ENCODE measurements at places on chromosomes 3 and 15. TPM values are rescaled to one million over a fixed set of nuclear protein-coding genes. Genes with fewer than 3 reads are reported as not detected.

DNA sequence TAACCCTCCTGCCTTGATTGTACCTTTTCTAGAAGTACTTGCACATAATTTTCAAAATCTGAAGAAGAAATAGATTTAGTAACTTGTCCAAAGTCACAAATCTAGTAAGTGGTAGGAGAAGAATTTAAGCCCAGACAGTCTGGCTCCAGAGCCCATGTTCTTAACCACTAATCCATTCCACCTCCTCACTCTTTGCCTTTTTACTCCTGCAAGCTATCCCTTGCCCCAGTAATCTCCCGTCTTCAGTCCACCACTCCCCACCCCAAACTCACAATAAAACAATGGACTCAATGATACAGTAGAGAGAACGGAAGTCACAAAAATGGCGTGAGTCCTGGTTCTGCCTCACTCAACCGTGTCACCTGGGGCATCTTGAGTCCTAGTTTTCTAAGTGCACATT lies 48.7 kb downstream of the SETMAR start:
- H3K4me3 ChIP-seq: no peak overlapping the region
- H3K27me3 ChIP-seq: no peaks in the 10 kb centered on the region
- no peak for DNase-seq
- no peaks in the 10 kb centered on the region for H3K36me3 ChIP-seq
- H3K27ac ChIP-seq: no peak overlapping the region

GRCh38 chr3:18007980-18008379 lies 265.5 kb upstream of the TBC1D5 start:
- no peak overlapping the region for H3K27ac ChIP-seq
- peaks cover 2% of the 10 kb centered on the region for H3K27me3 ChIP-seq
- H3K36me3 ChIP-seq: peaks cover 4% of the 10 kb centered on the region
- no peak overlapping the region for H3K4me3 ChIP-seq

DNA sequence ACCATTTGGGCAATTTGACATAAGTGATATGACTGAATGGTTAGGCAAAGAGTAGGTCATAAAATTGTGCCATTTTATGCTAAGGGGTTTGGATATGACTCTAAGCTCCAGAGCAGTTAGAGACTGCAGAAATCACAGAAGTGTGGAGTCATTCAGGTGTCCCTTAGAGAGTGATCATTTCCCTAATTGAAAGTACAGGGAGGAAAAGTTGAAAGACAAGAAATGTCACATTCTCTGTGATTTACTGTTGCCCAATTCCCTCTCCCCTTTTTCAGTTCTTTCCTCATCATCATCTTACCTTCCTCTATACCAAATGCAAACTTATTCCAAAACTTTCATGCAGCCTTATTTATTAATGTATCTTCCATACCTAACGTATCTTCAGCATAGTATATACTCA lies 2.7 kb upstream of the GOLGB1 start:
- H3K27me3 ChIP-seq: no peaks in the 10 kb centered on the region
- no peak overlapping the region for H3K27ac ChIP-seq
- peaks cover 6% of the 10 kb centered on the region for H3K4me1 ChIP-seq
- no peak for DNase-seq
- H3K4me3 ChIP-seq: no peak overlapping the region
- H3K36me3 ChIP-seq: no peaks in the 10 kb centered on the region

- no peak overlapping the region for H3K4me3 ChIP-seq
- no peaks in the 10 kb centered on the region for H3K36me3 ChIP-seq
- H3K4me1 ChIP-seq: peaks cover 2% of the 10 kb centered on the region
- H3K27me3 ChIP-seq: peaks cover 3% of the 10 kb centered on the region
Observed at GRCh38 chr15:52734329-52734728, 55.1 kb upstream of the ATOSA start.

MESP2 gene
- total RNA-seq: not detected

DNA sequence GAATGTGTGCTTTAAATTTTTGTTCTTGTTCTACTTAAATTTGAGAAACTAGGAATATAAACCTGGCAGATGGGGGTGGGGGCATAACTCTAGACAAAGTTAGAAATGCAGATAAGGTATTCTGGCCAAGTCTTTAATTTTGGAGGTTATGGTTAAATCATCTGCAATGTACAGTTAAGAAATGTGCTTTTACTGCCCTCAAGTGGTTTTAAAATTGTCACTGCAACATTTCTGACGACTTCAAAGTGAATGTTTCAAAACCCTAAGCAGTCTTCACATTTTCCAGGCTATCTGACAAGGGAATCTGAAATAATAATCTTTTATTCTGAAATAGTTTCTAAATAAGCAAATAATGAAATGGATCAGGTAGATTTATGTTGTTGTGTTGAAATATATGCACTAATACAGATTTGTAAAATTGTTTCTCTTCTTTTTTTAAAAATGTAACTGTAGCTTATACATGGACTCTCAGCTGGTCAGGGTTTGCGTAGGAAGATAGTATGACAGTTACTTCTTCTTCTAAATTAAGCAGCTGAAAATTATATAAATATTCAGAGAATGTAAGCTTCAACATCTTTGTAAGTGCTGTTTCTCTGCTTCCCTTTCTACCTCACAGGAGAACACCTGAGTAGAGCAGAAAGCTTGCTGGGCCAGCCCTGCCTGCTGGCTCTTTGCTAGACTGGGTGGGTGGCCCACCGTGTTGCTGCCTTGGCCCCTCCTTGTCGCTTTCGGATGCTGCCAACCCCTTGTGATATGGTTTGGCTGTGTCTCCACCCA lies 45.0 kb downstream of the SUCNR1 start:
- no peak overlapping the region for H3K27ac ChIP-seq
- no peaks in the 10 kb centered on the region for H3K36me3 ChIP-seq
- H3K4me3 ChIP-seq: no peak overlapping the region
- no peak for DNase-seq

- no peaks in the 10 kb centered on the region for H3K4me1 ChIP-seq
- no peak overlapping the region for H3K27ac ChIP-seq
- peaks cover 18% of the 10 kb centered on the region for H3K36me3 ChIP-seq
Observed at GRCh38 chr3:119161240-119161639, 12.2 kb upstream of the UPK1B start.

DNA sequence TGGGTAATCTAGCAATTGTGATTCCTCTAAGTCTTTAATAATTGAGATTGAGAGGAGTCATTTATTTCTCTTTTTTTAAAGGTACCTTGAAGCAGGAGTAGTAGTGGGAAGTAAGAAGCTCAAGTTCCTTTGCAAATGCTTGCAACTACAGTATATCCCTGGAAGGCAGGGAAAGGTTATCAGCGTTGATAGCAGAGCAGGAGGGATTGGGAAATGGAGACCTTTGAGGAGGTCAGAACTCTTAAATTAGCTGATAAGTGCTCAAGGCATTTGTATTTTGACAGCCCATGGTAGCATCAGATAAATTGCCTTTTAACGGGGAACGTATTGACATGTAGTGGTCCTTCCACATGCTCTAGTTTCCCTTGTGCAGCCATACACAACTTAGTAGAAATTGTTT lies 47.7 kb downstream of the MEF2A start:
- H3K36me3 ChIP-seq: no peaks in the 10 kb centered on the region
- H3K4me1 ChIP-seq: peaks cover 26% of the 10 kb centered on the region
- no peaks in the 10 kb centered on the region for H3K27me3 ChIP-seq
- no peak overlapping the region for H3K4me3 ChIP-seq

GRCh38 chr3:196559826-196560225 lies 8.5 kb downstream of the WDR53 start:
- H3K36me3 ChIP-seq: no peaks in the 10 kb centered on the region
- no peaks in the 10 kb centered on the region for H3K27me3 ChIP-seq
- no peak overlapping the region for H3K27ac ChIP-seq
- no peak overlapping the region for H3K4me3 ChIP-seq
- no peaks in the 10 kb centered on the region for H3K4me1 ChIP-seq

GRCh38 chr3:172319595-172319994 lies 128.7 kb downstream of the GHSR start:
- no peak overlapping the region for H3K27ac ChIP-seq
- no peak for DNase-seq
- peaks cover 11% of the 10 kb centered on the region for H3K27me3 ChIP-seq
- H3K36me3 ChIP-seq: no peaks in the 10 kb centered on the region
- peaks cover 20% of the 10 kb centered on the region for H3K4me1 ChIP-seq

STX19 gene
- not detected for total RNA-seq

DNA sequence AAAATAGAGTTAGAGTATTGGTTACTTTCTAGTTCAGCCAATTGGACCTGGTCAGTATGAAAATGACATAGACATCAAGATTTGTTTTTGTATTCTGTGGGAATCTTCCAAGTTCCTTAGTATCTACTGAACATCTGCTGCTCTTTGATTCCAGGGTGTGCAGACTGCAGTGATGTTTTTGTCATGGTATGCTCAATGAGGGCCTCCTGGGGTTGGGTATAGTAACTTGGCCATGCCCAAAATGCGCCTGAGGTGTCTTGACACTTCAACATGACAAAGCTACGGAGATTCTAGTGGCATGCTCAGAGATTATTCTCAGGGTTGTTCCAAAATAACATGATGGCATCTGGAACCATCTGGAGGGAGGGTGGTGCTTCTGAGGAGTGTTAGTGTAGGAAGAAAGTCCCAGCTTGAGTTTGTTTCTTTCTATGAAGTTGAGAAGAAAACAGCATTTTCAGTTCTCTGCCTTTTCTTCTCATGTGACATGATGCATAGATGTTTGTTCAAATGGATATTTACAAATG lies 313.5 kb upstream of the TBL1XR1 start:
- H3K27me3 ChIP-seq: no peaks in the 10 kb centered on the region
- H3K4me3 ChIP-seq: no peak overlapping the region
- DNase-seq: no peak
- no peak overlapping the region for H3K27ac ChIP-seq
- no peaks in the 10 kb centered on the region for H3K36me3 ChIP-seq

DNA sequence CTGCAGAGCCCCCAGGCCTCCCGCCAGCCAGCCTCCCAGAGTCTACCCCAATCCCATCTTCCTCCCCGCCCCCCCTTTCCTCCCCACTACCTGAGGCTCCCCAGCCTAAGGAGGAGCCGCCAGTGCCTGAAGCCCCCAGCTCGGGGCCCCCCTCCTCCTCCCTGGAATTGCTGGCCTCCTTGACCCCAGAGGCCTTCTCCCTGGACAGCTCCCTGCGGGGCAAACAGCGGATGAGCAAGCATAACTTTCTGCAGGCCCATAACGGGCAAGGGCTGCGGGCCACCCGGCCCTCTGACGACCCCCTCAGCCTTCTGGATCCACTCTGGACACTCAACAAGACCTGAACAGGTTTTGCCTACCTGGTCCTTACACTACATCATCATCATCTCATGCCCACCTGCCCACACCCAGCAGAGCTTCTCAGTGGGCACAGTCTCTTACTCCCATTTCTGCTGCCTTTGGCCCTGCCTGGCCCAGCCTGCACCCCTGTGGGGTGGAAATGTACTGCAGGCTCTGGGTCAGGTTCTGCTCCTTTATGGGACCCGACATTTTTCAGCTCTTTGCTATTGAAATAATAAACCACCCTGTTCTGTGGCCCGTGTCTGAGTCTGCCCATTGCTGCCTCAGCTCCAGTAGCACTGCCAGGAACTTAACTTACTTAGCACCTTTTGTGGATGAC lies 32.2 kb downstream of the PTPN23 start:
- H3K4me3 ChIP-seq: no peak overlapping the region
- H3K27ac ChIP-seq: peak overlapping the region; percentile 43
- peaks cover 10% of the 10 kb centered on the region for H3K27me3 ChIP-seq
- no peak for DNase-seq

SERPINI2 gene
- total RNA-seq: not detected

GRCh38 chr3:3154879-3155610 lies 24.4 kb downstream of the CRBN start:
- DNase-seq: no peak
- H3K27me3 ChIP-seq: peaks cover 5% of the 10 kb centered on the region
- H3K36me3 ChIP-seq: no peaks in the 10 kb centered on the region
- H3K4me1 ChIP-seq: no peaks in the 10 kb centered on the region
- no peak overlapping the region for H3K27ac ChIP-seq

GRCh38 chr15:49494842-49495241 lies 71.8 kb downstream of the FGF7 start:
- no peak overlapping the region for H3K4me3 ChIP-seq
- H3K4me1 ChIP-seq: no peaks in the 10 kb centered on the region
- no peaks in the 10 kb centered on the region for H3K36me3 ChIP-seq
- H3K27ac ChIP-seq: no peak overlapping the region

DNA sequence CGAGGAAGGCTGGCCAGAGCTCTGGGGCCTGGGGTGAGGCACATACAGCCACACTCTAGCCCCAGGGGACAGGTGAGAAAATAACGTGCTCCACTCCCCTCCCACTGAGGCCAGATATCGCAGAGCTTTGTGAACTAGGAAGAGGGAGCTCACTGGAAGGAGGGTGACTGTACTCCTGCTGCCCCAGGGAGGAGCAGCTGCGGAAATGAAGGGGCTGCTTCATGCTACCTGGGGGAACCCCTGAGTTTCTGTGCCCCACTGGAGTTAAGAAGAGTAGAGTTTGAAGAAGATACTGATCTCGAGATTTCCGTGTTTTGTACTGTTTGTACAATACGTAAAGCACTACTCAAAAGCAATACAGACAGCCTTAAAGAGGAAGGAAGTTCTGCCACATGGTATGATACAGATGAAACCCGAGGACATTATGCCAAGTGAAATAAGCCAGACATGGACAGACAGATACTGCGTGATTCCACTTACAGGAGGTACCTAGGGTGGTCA lies 44.6 kb downstream of the CMTM6 start:
- H3K4me3 ChIP-seq: no peak overlapping the region
- H3K36me3 ChIP-seq: peaks cover 8% of the 10 kb centered on the region
- peak overlapping the region; percentile 4 for H3K27ac ChIP-seq
- DNase-seq: no peak

GRCh38 chr3:57917601-57918000 lies 90.6 kb upstream of the FLNB start:
- no peaks in the 10 kb centered on the region for H3K36me3 ChIP-seq
- H3K27ac ChIP-seq: no peak overlapping the region
- no peak overlapping the region for H3K4me3 ChIP-seq
- no peaks in the 10 kb centered on the region for H3K27me3 ChIP-seq
- H3K4me1 ChIP-seq: peaks cover under 1% of the 10 kb centered on the region

SLC22A13 gene
- 1.5 TPM for total RNA-seq

GADL1 gene
- total RNA-seq: not detected

DNA sequence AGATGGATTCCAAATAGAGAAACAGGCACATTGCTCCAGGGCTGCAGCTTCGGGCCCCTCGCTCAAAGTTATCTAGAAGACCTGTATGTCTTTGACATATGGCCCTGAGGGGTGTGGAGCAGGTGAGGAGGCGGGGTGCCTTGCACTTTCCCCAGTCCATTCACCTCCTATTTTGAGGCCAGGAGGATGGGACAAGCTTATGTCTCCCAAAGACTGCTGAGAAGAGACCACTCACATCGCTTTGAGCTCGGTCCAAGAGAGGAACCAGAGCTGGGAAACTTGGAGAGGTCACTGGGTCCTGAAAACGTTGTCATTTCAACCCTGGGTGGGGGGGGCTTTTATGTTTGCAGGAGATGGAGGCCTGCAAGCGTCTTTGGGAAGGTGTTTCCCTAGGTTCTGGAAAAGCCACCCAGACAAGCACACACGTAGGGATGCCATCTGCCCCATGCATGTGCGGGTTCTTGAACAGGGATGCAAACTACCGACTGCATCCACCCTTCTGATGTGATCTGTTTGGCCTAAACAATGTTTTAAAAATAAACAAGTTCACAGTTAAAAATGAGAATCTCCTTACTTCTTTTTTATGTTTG lies 33.7 kb upstream of the SYNM start:
- no peaks in the 10 kb centered on the region for H3K36me3 ChIP-seq
- DNase-seq: no peak
- no peak overlapping the region for H3K4me3 ChIP-seq
- H3K27me3 ChIP-seq: peaks cover 2% of the 10 kb centered on the region
